Pons (tissue), 1 donor: ENCODE measurements at places on chromosomes 13 and 19.
A peak's percentile ranks its signal among the peaks of the same experiment; 100 is the strongest.

- no peak for DNase-seq
Measured at GRCh38 chr13:87536499-87536898, 134.7 kb upstream of the SLITRK5 start.

DNA sequence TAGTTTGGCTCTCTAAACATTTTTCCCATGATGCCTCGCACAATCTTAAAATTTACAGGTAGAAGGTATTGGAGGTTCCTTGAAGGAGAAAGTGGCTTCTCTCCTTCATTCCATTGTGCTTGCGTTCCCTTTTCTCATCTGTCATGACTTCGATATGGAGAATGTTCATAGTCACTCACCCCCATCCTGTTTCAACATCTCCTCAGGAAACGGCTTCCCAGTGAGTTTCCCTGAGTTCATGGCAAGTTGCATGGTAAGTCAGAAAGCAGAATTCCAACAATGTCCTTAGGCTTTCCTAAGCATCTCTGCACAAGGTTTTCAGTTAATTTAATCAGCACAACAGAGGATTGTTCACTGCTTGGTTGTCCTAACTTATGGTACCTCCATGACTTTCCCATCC lies 581.8 kb upstream of the SLITRK5 start:
- DNase-seq, result no peak

GRCh38 chr19:35267353-35267817 lies 1.4 kb upstream of the USF2 start:
- DNase-seq, result no peak

GRCh38 chr13:111423168-111423785 lies 102.8 kb downstream of the TEX29 start:
- DNase-seq, result no peak

DNA sequence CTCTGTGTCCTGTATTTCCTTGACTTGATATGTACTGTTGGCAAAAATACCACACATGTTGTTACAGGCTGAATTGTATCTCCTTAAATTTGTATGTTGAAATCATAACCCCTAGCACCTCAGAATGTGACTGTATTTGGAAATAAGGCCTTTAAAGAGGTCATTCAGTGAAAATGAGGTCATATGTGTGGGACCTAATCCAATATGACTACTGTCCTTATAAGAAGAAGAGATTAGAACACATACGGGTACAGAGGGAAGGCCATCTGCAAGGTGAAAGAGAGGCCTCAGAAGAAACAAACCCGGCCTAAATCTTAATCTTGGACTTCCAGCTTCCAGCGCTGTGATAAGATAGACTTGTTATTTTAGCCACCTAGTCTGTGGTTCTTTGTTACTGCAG lies 202.5 kb downstream of the NUFIP1 start:
- no peak for DNase-seq

DNA sequence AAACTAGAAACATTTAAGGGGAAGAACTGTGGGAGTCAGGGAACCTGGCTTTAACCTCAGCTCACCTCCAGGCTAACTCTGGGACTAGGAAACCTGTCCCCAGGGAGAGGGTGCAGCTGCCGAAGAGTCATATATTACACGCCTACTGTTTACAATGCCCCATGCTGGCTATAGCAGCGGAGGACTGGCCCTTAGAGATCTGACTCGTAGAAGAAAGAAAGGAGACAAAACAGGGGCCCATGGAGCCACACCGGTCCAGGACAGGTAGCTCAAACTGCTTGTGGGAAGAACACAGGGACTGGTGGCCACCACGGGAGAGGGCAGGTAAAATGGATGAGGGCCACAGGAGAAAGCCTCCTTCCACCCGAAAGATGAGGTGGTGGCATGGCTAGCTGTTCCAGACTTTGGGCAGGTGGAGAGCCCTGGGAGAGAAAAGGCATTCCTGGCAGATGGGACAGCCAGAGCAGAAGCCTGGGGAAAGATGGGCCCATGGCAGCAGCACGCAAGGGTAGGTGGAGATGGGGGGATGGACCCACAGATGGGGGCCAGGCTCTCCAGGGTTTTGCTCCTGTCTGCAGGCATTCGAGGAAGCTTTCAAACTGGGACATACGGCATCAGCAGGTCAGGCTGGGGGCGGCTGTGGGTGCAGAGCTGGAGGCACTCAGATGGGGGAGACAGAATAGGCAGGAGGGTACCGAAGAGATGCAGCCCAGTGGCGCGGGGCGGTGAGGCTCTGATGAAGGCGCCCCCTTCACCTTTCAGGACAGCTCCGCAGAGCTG lies 69.5 kb downstream of the LATS2 start:
- DNase-seq, result no peak

DNA sequence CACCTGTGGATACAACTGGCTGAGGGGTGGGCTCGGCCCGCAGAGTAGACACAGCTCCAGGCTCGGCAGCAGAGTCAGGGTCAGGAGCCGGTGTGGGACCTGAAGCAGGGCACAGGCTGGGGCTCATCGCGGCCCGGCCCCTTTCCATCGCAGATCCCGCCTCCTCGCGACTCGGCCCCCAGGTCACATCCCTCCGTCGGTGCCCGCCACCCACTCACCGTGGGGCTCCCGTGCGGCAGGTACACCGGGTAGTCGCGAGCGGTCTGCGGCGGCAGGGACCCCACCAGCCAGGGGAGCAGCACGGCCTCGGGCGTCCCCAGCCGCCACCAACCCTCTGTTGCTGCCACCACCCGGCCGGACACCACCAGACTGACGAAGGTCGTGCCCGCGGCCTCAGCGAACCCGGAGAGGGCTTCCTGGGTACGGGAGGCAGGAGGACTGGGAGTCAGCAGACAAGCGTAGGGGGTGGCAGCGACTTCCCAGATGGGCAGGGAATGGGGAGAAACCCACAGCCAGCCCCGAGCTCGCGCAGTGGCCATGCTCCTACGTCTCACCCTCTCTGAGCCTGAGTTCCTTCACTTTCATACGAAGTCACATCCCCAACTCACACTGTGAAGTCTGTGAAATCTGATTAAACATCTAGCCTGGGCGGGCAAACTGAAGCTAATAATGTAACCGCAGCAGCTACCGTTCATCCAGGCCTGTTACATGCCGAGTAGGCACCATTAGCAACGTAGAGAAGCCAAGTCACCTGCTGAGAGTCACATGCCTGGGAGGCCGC lies 3.7 kb downstream of the FUZ start:
- peak; percentile 36 for DNase-seq

DNA sequence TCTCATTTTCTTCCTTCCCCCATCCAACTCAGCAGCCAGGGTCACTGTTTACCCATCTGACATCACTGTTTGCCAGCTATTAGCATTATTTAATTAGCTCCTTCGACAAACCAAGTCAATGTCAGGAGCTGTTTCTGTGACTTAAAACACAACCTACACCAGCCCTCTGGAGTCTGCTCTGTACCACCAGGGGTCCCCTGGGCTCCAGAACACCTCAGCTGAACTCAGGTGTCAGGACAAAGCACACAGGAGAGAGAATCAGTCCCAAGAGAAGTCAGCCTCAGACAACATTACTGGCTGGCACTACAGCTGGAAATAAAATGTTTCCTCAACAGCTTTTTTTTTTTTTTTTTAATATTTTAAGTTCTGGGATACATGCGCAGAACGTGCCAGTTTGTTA lies 45.1 kb downstream of the DCLK1 start:
- DNase-seq, result no peak

DNA sequence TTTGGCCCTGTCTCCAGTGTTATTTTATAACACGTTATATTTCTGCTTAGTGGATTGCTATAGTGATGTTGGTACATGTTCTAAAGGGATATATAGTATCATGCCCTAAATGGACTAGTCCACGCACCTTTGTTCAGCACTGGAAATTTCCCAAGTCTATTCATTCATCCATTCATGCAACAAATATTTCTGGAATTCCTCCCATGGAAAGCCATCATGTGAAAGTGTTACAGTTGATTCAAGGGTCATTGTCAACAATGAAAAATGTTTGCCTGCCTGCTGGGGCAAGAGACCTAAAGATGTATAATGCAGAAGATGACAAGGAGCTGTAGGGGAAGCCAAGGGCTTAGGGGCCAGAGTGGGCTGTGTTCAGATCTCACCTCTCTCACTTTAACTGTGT lies 10.8 kb upstream of the HSPH1 start:
- DNase-seq, result no peak

GRCh38 chr13:43838909-43839308 lies 40.6 kb downstream of the CCDC122 start:
- no peak for DNase-seq

DNA sequence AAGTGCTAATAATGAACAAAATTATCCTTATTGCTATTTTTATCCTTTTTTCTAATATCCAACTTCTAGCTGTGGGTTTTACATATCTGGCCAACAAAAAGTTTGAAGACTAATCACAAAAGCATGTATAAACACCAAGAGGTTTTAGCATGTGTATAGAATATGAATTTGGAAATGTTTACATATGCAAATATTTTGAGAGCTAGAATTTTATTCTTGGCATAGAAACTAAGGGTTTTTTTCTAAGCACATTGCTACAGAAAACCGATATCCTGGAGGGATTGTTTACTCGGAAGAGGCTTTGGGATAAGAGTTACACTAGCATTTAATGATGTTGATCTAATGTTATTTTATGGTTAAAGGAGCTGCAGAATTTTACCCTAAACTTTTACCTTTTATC lies 392.1 kb downstream of the EFNB2 start:
- DNase-seq, result no peak

DNA sequence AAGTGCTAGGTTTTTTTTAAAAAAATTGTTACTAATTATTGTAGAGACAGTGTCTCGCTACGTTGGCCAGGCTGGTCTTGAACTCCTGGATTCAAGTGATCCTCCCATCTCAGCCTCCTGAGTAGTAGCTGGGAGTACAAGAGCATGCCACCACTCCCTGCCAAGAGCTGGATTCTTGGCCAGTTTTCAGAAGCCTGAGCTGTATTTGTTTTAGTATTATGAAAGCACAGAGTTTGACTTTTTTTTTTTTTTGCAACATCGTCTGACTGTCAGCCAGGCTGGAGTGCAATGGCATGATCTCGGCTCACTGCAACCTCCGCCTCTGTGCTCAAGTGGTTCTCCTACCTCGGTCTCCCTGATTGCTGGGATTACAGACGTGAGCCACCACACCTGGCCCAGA lies 7.0 kb downstream of the ARMC6 start:
- DNase-seq, result no peak

GRCh38 chr19:48633148-48634035 lies 3.8 kb downstream of the DBP start:
- peak; percentile 5 for DNase-seq

DNA sequence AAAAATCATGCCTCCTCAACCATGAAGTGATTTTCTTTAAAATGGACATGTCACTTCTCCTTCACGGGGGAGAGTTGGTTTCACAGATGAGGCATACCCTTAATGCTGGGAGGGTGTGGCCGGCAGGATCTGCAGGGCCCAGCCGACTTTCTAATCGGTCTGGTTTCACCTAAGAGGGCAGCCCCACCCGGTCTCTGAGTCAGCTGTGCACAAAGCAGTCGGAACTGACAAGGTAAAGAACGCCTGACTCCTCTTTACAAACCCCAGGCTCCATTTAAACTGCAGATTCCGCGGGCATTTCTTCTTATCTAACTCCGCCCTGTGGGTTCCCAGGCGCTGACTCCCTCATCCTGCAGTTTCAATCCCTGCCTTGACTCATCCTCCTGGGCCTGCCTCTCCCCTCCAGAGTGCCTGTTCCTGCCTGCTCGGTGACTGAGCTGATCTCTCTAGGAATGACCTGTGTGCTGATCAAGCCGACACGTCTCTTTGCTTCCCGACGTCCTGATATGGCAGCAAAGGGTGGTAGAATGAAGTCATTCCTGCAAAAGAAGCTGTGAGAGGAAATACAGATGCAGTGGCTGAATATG lies 63.4 kb downstream of the EFNB2 start:
- no peak for DNase-seq

- no peak for DNase-seq
Measured at GRCh38 chr19:4911314-4911713, 2.0 kb downstream of the UHRF1 start.
